Activated CD4-positive, alpha-beta T cell treated with anti-CD3 and anti-CD28 coated beads for 36 hours (primary cell): ENCODE measurements at places on chromosomes 7 and 10. TPM values are rescaled to one million over a fixed set of nuclear protein-coding genes. Genes with fewer than 3 reads are reported as not detected.

DNA sequence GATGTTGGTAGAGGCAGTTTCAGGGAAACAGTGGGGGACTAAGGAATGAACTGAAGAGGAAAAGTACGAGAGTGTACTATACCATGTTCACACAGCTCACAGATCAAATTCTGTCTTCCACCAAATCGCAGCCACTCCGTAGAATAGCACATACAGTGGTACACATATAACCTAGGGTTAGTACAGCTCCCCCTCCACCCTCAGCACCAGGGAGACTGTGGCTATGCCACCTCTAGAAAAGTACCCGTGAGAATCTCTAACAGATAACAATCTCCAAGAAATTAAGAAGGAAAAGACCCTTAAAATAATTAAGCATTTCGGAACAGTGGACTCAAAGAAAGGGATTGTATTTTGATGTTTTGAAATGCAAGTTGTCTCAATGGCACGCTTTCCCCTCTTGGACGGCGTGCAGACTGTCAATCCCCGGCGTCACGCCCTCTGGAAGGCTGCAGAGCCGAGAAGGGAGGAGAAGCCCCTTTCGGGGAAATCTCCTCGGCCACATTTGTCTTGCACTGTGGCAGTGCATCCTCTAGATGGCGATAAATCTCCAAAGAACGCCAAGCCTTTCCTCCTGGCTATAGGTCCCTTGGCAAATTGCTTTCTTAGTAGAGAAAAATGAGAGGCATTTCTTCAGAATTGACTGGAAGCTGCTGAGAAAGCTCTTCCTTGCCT, 345.0 kb downstream of the REEP3 start:
- DNase-seq = peak; percentile 61

GRCh38 chr7:47571331-47572093, 10.4 kb downstream of the TNS3 start:
- no peak for DNase-seq

Gene ALOX5
- total RNA-seq = 0.21 TPM

DNA sequence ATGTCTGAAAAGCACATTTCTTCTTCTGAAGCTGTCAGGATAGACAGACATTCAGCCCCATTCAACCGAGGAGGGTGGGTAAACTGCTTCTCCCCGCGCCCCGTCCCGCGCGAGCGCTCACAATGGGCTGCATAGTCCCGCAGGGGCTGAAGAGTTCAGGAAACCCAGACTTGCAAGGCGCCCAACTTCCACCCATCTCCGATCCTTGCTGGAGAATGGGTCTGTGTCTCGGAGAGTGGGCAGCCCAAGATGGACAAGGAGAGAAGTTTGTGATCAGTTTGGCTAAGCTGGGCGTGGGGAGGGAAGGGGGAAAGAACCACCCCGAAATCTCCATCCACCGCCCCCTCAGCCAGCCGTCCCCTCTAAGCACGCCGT, 686 bp downstream of the AASS start:
- peak; percentile 22 for DNase-seq

- DNase-seq = no peak
These were observed 624.9 kb downstream of the PTPRN2 start for GRCh38 chr7:157962458-157963306.

GRCh38 chr7:70177166-70177565, 578.9 kb downstream of the AUTS2 start:
- peak; percentile 35 for DNase-seq

DNA sequence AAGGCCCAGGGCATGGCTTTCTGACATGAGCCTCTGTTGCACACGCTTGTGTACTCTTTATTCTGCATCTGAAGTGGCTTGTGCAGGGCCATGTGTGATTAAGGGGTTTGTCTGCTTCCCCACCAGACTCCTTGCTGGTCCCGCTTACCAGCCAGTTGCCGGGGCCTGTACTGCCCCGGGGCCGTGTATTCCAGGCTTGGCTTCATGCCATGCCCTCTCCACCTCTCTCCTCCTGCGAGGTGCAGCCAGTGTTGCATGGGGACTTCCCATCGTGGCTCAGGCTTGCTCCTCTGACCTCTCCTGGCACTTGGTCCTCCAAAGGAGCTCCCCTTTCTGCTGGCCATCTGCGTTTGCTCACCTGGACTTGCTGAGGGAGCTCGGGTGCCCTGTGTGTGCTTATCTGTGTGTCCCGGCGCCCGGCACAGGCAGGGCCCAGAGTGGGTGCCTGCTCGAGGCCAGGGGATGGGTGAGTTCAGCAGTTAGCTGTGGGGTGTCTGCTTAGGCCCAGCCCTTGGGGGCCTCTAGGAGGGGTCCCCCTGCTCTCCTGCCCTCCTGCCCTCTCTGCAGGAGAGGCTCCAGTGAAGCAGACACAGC, 11.0 kb upstream of the C10orf143 start:
- DNase-seq = no peak

Gene MYO1G
- total RNA-seq = 369 TPM

Gene FAM25G
- total RNA-seq = not detected

GRCh38 chr10:48603421-48604038, 1.3 kb downstream of the ARHGAP22 start:
- no peak for DNase-seq

Gene KIAA1549
- total RNA-seq = 0.46 TPM

Gene CYP2C19
- total RNA-seq = not detected

Gene EPC1
- 31.0 TPM for total RNA-seq

DNA sequence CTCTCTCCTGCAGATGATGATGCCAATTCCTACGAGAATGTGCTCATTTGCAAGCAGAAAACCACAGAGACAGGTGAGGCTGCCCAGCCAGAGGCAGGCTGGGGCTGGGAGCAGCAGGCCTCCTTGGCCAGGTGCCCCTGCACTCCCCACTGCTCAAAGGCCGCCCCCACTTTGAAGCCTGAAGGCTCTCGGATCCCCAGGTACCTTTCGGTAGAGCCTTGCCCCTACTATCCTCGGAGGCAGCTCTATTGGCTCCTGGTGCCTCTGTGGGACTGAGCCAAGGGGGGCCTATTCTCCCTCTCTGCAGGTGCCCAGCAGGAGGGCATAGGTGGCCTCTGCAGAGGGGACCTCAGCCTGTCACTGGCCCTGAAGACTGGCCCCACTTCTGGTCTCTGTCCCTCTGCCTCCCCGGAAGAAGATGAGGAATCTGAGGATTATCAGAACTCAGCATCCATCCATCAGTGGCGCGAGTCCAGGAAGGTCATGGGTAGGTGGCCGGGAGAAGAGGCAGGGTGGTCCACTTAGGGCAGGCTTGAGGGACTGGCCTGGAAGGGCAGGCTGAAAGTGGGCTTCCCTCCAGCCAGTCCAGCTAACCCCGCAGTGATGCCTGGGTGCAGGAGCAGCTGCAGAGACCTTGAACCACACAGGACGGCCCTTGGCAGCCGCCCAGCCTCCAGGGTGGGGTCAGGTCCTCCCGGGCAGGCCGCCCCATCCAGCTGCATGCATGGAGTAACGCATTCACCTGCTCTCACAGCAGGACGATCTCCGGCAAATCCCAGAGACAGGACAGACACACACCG, 14.1 kb downstream of the LAT2 start:
- DNase-seq = no peak

GRCh38 chr7:78151229-78151628, 352.7 kb downstream of the PHTF2 start:
- DNase-seq = no peak

DNA sequence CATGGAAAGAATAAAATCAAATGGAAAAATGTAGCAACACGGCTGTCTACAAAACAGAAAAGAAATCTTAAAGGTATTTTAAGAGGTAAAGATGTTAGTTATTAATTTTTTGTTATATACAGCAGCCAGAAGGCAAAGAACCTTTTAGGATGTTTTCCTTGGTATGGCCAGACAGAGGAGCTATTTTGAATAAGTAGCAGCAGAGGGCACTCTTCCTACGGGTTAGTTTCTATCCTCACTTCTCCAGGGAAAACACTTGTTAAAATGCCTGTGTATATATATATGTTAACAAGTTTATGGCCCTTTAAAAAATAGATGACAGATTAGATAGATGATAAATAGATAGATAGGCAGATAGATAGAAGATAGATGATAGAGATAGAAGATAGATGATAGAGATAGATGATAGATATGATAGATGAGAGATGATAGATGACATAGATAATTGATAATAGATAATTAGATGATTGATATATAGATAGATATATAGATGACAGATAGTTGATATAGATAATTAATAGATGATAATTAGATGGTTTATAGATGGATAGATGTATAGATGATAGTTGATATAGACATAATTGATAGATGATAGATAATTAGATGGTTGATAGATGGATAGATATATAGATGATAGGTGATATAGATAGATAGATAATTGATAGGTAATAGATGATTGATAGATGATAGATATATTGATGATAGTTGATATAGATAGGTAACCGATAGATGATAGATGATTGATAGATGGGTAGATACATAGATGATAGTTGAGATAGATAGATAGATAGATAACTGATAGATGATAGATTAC, 57.8 kb upstream of the WIPF3 start:
- DNase-seq = no peak

GRCh38 chr7:956031-956430, 1.6 kb upstream of the ADAP1 start:
- DNase-seq = no peak
